Occipital lobe (tissue), 3 donors: ENCODE measurements at places on chromosomes 13 and 19. TPM values are rescaled to one million over a fixed set of nuclear protein-coding genes. Genes with fewer than 3 reads are reported as not detected.

DNA sequence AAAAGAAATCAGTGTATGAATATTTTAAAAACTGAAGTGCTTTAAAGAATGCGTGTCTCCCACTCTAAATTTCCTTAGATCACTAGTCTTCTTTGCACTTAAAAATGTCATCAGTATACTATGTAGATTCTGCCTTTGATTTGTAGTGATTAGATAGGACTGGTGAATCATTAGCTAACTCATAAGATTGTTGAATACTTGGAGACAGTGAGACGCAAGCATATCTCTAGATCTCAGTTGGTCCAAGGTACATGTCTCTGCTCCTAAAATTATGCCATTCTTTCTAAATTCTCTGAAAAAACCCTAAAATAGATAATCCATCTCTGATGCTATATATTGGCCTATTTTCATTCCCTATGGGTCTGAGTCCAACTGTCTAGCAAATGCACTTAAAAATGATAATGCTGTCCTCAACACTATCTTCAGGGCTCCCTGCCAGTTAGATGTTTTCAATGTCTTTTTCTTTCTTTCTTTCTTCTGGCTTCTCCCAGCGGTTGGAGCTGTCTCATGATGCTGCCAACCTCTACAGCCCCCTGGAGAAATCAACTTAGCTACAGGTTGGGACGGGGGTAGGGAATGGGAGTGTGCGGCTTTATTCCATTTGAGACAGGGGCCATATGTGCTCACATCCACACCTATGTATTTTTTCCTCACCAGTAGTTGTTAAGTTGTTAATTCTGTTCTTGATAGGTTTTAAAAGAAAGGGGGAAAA is 301.0 kb downstream of the NDFIP2 start:
- no peak for DNase-seq

DNA sequence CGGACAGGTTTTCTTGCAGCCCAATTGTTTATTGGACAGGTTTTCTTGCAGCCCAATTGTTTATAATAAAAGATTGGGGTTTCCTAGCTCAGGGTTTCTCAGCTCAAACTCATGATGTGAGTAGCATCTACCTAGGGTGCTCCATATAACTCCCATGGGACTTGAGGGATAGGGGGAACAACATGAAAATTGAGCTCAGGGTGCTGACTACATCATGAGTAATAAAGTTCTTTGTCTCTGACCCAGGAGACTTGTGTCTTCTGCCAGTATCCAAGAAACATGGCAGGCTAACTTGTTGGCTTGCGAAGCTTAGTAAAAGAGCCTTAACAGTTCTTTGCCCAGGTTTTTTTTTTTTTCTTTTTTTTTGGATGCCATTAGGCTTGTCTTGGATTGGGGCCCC is 59.2 kb upstream of the MYCBP2 start:
- no peak for DNase-seq

DNA sequence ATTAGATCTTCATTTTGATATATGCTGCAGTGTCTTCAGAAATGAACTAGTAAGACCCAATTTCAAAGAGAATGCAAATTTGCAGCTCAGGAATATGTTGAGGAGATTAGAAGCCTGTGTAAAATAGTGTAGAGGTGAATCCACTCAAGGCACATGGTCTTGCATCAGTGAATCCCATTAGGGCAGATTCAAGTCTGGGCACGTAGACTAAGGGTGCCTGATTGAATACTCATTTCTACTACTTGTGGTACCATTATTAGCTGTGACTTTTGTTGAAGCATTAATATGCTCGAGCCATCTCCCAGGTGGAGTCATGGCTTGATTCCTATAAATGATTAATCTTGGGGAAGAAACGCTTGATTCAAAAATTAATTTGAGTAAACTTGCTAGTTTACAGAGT is 129.4 kb downstream of the AKAP11 start:
- no peak for DNase-seq

DNA sequence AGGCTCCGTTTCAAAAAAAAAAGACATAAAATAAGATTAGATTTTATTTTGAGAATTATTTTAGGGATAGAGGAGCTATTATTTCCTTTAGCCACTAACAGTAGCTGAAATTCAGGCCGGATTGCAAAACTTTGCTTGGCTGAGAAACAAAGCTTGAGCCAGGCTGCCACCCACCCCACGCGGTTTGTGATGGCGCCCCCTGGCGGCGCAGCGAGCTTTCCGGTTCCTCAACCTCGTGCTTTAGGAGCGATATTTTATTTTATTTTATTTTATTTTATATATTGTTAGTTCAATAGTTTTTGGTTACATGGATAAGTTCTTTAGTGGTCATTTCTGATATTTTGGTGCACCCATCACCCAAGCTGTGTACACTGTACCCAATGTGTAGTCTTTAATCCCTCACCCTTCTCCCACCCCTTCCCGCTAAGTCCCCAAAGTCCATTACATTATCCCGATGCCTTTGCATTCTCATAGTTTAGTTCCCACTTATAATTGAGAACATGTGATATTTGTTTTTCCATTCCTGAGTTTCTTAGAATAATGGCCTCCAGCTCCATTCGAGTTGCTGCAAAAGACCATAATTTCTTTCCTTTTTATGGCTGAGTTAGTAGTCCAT is 19.8 kb upstream of the CEACAM4 start:
- no peak for DNase-seq

GRCh38 chr13:23901365-23901764 is 4.1 kb upstream of the C1QTNF9B start:
- DNase-seq, result no peak

DNA sequence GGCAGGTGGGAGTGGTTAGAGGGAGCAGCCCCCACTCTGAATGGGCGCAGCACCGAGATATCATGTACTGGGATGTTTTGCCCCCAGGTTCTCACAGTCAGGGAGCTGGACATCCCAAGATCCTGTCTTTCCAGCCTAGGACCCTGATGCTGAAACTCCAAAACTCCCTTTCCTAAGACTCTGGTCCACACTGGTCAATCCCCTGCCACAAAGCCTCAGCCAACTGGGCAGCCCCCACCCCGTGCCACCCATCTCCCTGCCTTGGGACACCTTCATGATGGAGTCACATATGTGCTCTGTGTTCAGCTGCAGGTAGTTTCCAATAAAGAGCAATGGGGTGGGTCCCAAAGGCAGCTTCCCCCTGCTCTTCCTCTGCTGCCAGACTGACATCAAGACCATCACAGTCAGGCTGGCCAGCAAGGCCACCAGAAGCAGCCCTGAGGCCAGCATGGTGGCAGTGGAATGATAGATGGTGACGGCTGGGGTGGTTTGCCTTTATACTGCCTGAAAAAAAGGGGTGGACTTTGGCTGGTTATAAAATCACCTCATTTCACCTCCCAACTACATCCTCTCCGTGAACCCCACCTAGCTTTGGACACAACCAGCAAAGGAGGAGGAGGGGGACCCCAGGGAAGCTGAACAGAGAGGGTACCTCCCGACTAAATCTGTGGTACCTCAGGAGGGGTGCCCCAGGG is 36.3 kb downstream of the CYP2B6 start:
- no peak for DNase-seq

DNA sequence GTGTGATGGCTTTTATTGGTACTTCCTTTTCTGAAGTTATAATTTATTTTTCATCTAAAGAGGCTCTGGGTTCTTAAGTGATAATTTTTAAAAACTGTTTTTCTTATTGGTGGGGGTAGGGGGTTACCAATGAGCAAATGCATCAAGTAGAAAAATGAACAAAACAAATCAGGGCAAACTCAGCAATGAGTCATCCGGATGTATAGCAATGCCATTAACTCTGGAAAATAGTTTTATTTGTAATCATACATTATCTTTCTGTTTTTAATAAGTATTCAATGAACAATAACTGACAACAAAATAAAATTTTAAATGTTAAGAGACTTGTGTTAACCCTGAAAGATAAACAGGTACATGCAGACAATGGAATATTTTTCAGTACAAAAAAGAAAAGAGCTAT is 67.6 kb downstream of the UFM1 start:
- no peak for DNase-seq

DNA sequence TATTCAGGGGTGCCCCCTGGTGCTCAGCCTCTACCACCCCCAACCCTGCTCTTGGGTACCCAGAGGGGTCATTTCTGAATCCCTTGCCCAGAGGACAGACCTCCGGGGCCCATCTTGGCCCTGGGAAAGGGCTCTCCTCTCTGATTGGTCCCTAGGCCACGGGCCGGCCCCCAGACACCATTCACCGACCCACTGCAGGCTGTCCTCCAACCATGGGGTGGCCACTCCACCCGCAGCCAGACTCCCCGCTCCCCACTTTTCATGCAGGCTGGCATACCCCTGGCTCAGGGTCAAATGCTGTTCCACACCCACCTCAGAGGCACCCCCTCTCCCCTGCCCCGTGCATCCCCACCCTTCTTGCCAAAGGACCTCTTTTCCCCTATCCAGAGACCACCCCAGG is 14.8 kb downstream of the SMIM24 start:
- DNase-seq, result no peak

- no peak for DNase-seq
Observed at GRCh38 chr13:21152251-21152899, 24.0 kb downstream of the SKA3 start.

DNA sequence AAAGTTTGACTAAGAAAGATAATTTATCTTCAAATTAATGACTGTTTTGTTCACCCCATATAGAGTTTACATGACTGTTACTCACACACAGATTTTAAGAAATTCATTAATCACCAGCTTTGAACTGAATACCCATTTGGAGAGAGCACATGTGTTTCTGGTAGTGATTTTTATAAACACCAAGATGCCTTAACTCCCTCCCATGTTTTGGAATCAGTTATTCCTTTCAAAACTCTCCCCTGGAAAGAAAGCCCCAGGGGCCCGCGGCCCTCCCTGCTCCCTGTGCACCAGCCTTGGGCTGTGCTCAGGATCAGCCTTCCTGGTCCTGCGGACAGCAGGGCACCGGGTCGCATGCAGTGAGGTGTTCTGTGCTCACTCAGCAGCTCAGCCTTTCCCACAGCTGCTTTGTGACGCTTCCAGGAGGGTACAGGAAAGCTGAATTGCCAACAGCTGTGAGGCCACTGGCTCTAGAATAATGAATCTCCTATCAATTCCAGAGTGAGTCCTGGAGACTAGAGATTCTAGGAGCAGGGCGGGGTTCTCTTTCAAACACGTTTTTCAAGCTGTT is 483.2 kb downstream of the EFNB2 start:
- no peak for DNase-seq

- DNase-seq, result no peak
Observed at GRCh38 chr13:94313926-94314325, 165.6 kb downstream of the DCT start.

- DNase-seq, result no peak
Observed at GRCh38 chr13:50030315-50030714, 15.1 kb downstream of the KCNRG start.

DNA sequence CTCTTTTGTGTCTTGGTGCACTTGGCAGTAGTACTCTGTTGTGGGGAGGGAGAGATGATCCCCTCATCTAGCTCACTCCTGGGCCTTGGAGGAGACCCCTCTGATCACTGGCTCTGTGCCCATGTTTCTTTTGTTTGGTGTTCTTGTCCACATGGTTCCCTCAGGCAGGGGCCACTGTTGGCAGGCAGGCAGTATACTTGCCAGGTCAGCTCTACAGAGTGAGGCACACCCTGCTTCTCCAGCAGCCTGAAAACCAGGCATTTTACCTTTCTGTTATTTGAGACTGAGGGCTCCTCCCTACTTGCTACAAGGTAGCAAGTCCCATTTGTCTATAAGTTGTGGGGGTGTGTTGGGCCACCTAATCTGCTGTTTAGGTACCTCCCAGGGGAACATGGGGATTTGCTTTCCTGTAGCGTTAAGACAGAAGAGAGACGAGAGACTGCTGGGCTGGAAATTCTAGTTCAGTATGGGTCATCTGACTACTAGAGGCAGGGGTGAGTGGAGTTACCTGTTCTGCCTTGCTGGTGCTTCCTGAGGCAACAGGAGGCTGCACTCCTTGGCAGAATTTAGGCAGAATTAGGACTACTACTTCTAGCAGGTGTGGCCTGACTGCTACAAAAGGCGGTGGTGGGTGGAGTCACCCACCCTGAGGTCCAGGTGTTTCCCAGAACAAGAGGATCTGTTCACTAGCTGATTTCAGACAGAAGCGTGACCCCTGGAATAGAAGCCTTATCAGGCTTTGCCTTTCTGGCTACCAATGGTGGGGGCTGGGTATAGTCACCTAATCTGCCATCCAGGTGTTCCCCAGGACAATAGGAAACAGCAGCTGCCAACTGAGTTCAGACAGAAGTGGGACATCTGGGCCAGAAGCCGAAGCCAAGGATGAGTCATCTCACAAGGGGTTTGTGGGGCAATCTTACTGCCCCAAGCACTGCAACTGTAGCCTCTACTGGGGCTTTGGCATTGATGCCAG is 843.0 kb upstream of the ATXN8OS start:
- DNase-seq, result no peak

GRCh38 chr13:30819136-30819888 is 84.0 kb downstream of the ALOX5AP start:
- DNase-seq, result no peak

- DNase-seq, result no peak
Observed at GRCh38 chr19:13027557-13027956, 32.3 kb downstream of the NFIX start.

DNA sequence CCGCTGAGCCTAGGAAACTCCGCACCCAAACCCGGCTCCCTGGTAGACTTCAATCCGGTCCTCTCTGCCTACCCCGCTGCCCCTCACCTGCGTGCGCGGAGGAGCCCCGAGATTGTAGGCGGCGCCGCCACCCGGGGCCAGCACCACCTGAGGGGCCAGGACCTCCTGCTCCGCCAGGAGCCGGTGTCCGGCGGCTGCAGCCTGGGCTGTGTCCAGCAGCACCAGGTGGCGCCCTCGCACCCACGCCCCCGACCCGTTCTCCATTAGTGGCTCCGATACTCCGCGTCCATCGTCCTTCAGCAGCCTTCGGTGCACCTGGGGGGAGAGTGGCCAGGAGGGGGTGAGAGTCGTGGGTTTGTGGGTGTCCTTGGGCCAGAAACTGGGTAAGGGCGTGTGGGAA is 18.5 kb downstream of the MAN2B1 start:
- DNase-seq, result no peak

- DNase-seq, result no peak
Observed at GRCh38 chr19:18147396-18147795, 5.6 kb upstream of the PIK3R2 start.

Gene CNN1
- not detected for total RNA-seq

Gene RRAS
- total RNA-seq, result 1.1 TPM

Gene LAMP1
- 55.1 TPM for total RNA-seq

Gene LILRA1
- 0.16 TPM for total RNA-seq

Gene ATP1A3
- total RNA-seq, result 153 TPM

Gene MIR17HG
- total RNA-seq, result 67.1 TPM

Gene ZNF600
- total RNA-seq, result 0.31 TPM

Gene ZBTB32
- not detected for total RNA-seq

Gene MAB21L1
- 0.94 TPM for total RNA-seq

Gene KLK4
- not detected for total RNA-seq

Gene TUBA3C
- not detected for total RNA-seq

Gene FAM124A
- 13.7 TPM for total RNA-seq

Gene PLIN4
- under 0.01 TPM for total RNA-seq

Gene IRF3
- 8.1 TPM for total RNA-seq

Gene USHBP1
- 0.47 TPM for total RNA-seq

Gene MBD3
- total RNA-seq, result 54.7 TPM

Gene VSIG10L
- total RNA-seq, result 0.62 TPM

Gene CKAP2
- 12.9 TPM for total RNA-seq

Gene CEACAM4
- total RNA-seq, result not detected
